ENCODE measurements at places on chromosomes 5 and 9.
A peak's percentile ranks its signal among the peaks of the same experiment; 100 is the strongest.

DNA sequence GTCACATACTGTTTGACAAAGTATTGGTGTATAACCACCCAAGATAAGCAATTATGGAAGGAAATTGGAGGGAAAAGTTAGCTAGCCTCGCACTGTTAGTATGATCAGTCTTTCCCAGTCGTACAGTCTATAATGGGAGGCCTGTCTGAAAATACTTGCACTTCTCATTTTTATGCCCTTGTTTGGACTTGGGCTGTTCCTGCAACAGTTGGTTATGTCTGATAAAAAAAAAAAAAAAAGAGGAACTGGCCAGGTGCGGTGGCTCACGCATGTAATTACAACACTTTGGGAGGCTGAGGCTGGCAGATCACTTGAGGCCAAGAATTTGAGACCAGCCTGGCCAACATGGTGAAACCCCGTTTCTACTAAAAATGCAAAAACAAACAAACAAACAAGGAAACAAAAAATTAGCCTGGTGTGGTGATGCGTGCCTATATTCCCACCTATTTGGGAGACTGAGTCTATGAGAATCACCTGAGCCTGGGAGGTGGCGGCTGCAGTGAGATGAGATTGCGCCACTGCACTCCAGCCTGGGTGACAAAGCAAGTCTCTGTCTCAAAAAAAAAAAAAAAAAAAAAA lies 58.3 kb upstream of the ANKRD33B start:
- DNase-seq: peak; percentile 52

GRCh38 chr9:134377976-134378375 lies 51.7 kb downstream of the RXRA start:
- DNase-seq: no peak

- no peak for DNase-seq
These were observed 290.7 kb upstream of the IL12B start for GRCh38 chr5:159620853-159621540.

- DNase-seq: no peak
These were observed 209.7 kb upstream of the PRR16 start for GRCh38 chr5:120254385-120254784.

DNA sequence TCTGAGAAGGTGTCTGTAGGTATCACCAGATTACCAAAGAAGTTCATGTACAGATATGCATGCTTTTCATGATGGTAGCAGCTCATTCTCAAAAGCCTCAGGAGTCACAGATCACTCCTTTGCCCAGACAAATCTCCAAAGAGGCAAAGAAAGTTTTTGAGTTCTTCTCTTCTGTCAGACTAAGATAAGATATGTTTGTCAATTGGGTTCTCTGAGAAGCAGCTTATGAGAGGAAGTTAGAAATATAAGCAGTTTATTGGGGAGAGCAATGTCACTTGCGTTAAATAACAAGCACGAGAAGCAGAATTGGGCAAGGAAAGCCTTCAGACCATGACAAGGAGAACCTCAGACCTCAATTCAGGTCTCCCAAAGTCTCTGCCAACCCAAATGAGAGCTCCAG lies 219.2 kb upstream of the KLF4 start:
- DNase-seq: no peak

DNA sequence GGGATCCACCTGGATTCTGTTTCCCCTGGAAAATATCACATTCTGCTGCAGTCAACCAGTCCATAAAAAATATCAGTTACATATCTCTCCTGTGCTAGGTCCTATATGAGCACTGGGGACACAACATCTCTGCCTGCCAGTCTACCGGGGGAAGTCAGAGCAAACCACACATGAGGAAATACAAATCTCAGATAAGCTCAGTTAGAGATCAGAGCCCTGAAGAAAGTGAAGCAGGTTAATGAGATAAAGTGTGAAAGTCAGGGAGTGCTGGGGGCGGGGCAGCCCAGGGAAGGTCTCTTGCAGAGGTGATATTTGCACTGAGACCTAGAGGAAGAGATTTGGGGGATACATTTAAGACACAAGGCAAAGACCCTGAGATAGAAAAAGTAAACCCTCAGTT lies 67.8 kb upstream of the SLC1A1 start:
- no peak for DNase-seq

DNA sequence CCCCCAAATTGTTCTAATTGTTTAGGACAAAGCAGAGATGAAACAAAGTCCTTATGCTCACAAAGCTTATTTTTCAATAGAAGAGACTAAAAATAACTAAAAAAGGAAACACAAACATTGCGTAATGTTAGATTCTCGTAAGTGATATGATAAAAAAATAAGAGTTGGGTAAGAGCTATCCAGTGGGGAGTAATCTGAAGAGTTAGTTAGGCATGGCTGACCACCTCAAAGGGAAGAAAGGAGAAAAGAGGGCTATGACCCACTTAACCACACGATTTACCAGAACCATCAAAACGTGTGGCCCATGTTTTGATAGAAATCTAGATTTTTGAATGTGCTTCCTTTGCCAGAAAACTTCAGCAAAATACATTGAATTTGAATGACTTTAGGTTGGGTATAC lies 1296.8 kb upstream of the NUDT12 start:
- peak; percentile 6 for DNase-seq

DNA sequence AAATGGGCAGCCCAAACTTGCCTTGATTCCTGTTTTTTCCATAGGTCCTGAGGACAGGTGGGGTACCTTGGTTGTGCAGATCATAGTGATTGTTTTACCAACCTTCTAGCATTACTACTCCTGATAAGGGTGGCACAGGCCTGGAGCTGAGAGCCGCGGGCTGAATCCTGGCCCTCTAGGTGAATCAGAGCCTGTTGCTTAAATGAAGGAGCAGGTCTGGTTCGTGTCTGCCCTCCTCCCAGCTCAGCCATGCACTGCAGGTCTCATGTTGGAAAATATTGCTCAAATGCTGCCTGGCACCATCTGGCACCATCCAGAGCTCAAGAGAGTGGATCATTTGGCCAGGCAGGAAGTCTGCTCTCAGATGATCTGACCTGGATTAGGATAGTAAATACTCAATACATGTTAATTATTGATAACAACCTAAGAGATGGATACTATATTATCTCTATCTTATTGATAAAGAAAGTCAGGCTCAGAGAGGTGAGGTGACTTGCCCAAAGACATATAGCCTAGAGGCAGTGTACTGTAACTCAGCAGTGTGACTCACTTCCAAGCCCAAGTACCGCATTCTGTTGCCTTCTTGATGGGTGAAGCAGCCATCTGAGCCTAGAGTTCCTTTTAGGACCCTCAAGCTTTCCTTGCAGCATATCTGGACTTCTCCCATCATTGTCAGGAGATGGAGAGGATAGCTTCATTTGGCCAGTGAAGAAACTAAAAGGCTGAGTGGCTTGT lies 104.3 kb upstream of the PITX1 start:
- DNase-seq: no peak

DNA sequence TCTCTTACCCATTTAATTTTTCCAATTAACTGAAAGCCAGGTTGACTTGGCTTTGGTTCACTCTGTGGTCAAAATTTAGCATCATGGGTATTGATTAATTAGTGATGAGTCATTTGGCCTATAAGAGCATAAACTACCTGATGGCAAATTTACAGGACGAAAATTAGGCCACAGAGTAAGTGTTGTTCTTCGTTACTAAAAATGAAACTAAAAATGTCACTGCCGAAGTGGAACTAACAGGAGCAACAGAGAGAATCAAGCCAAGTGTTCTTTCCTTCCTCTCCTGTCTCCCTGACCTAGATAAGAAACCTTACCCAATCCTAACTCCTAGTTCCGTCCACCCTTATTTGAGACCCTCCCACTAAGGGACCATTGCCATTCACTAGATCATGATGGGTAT lies 176.9 kb downstream of the RAB3C start:
- DNase-seq: peak; percentile 74

DNA sequence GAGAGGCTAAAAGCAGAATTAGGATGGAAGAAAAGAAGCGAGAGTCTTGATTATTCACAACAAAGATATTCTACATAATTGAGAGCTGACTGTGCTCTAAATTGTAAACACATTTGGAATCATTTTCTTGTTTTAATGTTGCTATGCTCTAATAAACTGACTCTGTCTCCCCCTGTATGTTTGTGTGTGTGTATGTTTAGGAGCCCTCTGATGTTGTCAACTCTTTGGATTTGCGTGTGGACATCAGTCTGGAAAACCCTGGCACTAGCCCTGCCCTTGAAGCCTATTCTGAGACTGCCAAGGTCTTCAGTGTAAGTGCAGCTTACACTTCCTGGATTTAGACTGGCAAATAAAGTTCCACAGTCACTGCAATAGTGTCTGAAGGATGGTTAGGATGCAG lies 37.8 kb downstream of the MOCS2 start:
- no peak for DNase-seq

DNA sequence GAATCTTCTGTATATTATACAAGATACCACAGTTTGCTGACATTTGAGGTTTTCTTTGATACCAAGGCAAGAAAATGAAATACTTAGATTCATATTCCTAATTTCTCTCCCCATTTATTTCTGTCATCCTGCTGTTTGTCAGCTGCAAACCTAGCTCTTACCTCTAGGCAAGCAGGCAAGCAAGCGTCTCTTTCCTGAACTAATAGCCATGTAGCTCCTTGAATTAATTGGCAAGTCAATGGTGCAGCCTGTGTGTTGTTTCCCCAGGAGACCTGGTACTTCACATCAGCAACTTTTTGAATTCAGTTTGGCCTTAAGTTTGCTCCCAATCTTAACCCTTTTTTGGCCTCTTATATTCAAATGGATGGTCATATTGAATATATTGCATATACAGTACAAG lies 573.6 kb upstream of the ARRDC3 start:
- no peak for DNase-seq

DNA sequence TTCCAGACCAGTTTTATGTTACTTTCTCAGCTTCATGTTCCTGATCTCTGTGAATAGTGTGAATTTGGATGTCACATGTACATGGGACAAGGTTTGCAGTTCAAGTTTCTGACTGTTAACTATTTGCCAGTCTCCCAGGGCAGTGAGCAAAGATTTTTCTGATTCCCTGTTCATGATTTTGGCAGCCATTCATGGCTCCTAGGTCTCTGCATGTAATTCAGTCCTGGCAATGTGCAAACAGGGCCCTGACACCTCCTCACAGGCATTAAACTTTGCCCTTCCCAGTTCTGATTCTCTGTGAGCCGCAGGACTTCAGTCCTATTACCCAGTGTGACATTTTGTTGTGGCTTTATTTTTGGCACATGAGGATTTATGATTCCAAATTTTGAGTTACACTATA lies 349.7 kb downstream of the ARRDC3 start:
- DNase-seq: no peak

- no peak for DNase-seq
These were observed 243.6 kb downstream of the DENND1A start for GRCh38 chr9:123686131-123686828.

- DNase-seq: no peak
These were observed 70.8 kb downstream of the FBXO38 start for GRCh38 chr5:148454576-148454975.

DNA sequence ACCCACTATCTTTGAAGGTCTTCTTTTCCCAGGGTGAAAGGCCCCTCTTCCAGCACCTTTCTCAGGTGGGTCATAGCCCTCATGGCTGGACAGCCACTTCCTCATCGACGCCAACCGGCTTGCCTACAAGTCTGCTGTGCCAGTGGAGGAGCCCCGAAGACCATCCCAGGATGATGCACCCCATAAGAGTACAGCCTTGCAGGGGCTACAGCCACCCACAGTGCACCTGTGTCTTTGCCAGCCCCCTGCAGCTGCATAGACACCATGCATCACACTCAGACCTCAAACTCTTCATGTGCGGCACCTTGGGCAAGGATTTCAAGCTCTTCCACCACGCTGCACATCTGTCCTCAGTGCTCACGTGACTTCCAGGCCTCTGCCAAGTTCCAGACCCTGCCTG lies 173.4 kb downstream of the SLF1 start:
- DNase-seq: no peak

DNA sequence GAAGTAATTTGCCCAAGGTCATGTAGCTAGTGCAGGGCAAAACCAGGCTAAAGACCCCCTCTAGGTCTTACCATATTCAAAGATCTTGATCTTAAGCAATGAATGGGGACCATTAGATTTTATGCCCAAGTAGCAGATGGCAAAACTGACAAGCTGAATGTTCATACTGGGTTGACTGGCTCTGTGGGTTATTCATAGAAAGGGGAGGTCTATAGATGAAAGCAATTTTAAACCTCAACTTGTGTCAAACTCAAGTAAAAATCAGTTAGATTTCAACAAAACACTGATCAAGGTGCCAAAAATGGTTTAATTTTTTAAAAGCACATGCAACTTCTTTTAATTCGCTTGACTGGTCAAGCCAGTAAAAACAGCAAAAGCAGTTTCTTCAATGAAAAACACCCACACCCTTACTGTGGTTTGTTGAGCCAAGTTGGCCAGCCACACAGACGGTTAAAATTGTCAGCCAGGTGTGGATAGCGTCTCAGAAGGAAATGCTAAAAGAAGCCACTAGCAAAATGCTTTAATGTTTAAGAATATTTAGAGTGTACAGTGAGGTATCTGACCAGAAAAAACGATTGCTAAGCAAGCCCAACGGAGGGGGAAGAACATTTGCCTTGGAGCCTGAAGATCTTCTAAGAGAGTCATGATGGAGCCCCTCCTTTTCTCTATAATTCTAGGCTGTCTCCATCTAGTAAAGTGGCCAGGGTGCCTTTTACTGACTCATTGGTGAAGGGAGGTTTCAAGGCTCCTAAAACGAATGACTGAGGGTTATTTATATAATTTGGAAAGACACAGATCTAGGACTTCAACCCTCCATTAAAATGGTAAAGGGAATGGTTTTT lies 539.6 kb upstream of the CLINT1 start:
- no peak for DNase-seq

- no peak for DNase-seq
These were observed 17.8 kb downstream of the NOTCH1 start for GRCh38 chr9:136527721-136528710.

DNA sequence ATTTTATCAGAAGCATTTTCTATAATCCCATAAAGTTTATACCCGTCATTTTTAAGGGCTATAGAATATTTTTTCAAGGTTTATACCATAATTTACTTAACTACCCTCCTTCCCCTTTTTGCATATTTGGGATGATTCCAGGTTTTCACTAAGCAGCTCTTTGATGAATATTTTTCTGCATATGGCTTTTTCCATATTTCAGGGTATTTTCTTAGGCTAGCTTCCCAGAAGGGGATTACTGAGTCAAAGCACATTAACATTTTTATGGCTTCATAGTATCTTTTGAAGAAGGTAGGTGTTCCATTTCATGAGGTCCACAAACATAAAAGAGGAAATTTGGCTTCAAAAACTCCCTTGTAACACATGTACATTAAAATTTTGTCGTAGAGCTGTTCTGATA lies 14.6 kb upstream of the COL15A1 start:
- DNase-seq: no peak

GRCh38 chr9:80030801-80031200 lies 459.0 kb downstream of the TLE4 start:
- no peak for DNase-seq

GRCh38 chr5:173010547-173011464 lies 27.2 kb downstream of the ATP6V0E1 start:
- DNase-seq: peak; percentile 78

GRCh38 chr5:109614981-109615380 lies 74.7 kb upstream of the MAN2A1 start:
- no peak for DNase-seq
